Aorta (tissue), 5 donors: ENCODE measurements at places on chromosomes 2 and 18. TPM values are rescaled to one million over a fixed set of nuclear protein-coding genes. Genes with fewer than 3 reads are reported as not detected.
A peak's percentile ranks its signal among the peaks of the same experiment; 100 is the strongest.

Gene OR6B2
- total RNA-seq: not detected

Gene POTEJ
- not detected for total RNA-seq

Gene AQP12B
- not detected for total RNA-seq

Gene OTOS
- not detected for total RNA-seq

Gene ASB18
- total RNA-seq: not detected

DNA sequence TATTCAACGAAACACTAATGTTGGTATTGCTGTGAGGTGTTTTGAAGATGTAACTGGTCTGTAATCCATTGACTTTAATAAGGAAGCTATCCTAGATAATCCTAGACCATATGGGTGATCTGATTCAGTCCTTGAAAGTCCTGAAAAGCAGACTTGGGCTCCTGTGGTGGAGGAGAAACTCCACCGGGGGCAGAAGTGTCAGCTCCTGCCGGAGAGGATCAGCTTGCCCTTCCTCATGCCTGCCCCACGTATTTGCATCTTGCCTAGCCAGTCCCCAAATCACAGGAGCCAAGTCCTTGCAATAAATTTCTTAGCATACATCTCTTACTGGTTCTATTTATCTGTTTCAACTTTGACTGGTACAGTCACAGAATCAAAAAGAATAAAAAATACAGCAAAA lies 144.2 kb upstream of the DLGAP1 start:
- DNase-seq: no peak

DNA sequence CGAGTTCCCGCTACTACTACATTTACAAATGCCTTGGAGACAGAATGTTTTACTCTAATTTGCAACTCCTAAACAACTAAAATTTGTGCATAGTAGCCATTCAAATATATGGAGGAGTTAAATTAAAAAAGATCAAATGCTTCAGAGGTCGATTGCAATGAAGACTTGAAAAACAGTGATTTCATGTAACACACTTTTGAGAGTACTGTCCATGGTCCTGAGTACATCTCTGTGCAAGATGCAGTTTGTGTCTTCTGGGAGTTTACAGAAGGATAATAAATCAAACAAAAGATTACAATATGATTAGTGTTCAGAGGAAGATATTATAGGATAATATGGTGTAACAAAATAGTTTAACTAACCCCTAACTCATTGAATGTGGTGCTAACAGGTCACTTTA lies 894.7 kb downstream of the TMEM182 start:
- DNase-seq: no peak

GRCh38 chr2:46716927-46717326 lies 198.7 kb downstream of the MCFD2 start:
- DNase-seq: no peak

DNA sequence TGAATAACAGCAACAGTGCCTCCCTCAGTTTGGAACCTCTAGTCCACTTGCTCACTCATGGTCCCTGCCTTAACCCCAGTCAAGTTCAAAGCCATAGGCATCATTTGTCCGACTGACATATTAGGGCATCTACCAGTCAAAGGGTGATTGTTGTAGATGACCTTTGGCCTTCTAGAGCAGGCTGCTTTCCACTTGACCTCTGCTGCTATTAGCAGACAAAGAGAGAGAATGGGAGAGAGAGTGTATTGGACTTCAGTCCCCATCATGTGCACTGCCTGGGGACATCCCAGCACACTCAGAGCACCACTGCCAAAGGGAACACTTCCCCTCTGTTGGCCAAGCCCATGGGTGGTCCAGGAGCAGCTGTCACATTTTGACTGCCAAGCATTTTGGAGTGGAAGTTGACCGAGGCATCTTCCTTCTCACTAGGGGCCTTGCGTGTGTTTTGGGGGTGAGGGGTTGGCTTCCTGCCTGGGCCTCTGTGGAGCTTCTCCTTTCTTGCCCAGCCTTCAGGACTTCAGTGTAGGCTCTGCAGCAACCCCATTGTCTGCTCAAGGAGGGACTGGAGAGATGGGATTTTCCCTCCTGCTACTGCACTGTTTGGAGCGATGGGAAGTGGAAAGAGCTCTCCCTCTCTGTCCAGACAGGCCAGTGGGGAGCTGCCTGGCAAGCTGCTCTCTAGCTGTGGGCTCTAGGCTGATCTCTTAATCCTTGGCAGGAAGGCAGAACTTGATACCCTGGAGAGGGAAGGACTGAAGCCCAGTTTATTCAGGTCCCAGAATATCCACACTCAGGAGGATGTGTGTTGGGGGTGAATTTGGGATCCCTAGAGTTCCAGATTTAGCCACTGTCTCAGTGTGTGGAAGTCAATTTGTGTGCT lies 68.1 kb downstream of the TMEM247 start:
- no peak for DNase-seq

- DNase-seq: peak; percentile 86
Measured at GRCh38 chr2:28736034-28736433, 15.6 kb upstream of the PPP1CB start.

DNA sequence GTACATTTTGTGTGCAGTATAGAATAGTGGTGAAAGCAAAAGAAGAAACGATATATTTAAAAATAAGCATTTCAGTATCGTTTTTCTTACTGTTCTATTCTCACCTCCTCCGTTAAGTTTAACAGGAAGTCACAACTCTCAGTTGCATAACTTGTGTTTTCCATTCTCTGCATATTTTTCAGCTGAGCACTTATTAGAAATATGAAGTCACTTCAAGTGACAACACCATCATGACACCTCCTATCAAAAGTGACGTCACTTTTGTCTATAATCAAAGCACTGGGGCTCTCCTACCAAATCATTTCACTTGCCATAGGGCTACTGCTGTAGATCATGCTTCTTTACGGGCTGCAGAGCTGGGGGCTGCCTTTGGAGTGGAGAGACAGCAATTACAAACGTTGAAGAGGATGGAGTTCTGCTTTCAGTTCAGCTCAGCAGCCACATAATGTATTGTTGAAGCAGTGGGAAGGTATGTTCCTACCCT lies 36.3 kb downstream of the STAT4 start:
- no peak for DNase-seq

- no peak for DNase-seq
Measured at GRCh38 chr2:75155115-75155514, 44.2 kb downstream of the TACR1 start.

- no peak for DNase-seq
Measured at GRCh38 chr18:5961828-5962150, 66.5 kb upstream of the TMEM200C start.

GRCh38 chr18:9475643-9476591 lies 604 bp downstream of the RALBP1 start:
- no peak for DNase-seq

GRCh38 chr18:34921226-34921625 lies 120.0 kb upstream of the MAPRE2 start:
- no peak for DNase-seq

- no peak for DNase-seq
Measured at GRCh38 chr2:183541766-183542165, 417.5 kb downstream of the NUP35 start.
